ENCODE measurements at places on chromosomes 4 and X.

GRCh38 chr4:154720123-154720522, 23.7 kb upstream of the LRAT start:
- no peak for DNase-seq

- DNase-seq, result no peak
These were observed 221.0 kb upstream of the BCOR start for GRCh38 chrX:40318801-40319200.

DNA sequence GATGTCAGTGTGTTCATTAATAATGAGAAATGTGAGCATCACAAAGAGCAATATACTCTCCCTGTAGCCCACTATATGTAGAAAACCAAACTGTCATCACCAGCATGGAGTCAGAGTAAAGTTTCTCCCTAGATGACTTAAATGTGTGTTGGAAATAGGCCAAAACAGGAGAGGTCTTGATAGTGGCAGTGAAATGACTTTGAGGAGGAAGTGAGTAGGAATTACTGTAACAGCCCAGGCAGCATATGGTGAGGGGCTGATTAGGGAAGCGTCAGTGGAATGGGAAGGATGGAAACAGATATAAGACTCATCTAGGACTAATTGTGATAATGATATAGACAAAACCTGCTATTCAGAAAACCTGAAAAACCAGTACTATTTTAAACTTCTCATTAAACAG, 83.9 kb downstream of the ATXN3L start:
- no peak for DNase-seq

GRCh38 chr4:83340692-83341343, 6.2 kb upstream of the HPSE start:
- DNase-seq, result no peak

GRCh38 chrX:70453024-70453618, 8.5 kb downstream of the DLG3 start:
- DNase-seq, result no peak

GRCh38 chr4:76753814-76754213, 144.1 kb downstream of the SOWAHB start:
- DNase-seq, result no peak

DNA sequence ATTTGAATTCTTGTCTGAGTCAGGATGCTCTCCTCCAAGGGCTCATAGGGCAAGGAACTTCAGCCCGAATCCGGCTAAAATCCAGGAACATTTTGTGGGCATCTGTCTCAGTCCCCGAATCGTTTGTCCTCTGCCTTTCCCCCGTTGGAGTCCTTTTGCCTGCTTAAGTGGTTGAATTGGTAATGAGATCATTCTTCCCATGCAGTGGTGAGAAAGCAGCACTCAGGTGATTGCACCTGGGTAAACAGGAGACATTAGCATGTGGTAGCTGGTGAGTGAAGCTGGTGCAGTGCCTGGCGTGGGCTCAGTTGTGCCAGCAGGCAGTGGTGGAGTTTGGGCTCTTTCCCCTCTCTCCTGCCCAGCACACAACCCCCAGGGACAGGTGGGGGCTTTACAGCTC, 61.9 kb upstream of the MTM1 start:
- no peak for DNase-seq

DNA sequence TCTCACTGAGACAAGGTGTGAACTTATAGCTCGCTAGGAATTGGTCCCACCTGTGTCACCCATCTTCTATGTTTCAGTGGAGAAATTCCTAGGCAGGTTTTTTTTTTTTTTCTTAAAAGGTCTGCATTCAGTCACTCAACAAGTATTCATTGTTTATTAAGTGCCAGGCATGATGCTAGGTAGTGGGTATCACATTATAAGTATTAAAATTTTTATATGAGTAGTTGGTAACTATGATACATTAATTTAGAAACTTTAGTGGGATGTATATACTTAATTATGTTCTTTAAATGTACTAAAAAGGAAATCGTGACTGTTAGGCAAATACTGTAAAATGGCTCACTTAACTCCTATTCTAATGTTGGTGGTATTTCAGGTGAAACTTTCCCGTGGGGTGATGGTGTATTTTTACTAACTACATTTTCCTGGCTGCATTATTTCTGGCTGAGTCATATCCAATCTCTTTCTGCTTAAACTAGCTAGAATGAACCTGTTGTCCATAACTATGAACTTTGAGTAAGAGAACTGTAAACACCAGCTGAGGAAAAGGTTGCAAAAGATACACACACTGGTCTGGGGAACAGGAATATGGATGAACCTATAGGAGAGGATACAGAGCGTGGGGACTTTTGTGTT, 49.3 kb upstream of the MED14 start:
- DNase-seq, result no peak

DNA sequence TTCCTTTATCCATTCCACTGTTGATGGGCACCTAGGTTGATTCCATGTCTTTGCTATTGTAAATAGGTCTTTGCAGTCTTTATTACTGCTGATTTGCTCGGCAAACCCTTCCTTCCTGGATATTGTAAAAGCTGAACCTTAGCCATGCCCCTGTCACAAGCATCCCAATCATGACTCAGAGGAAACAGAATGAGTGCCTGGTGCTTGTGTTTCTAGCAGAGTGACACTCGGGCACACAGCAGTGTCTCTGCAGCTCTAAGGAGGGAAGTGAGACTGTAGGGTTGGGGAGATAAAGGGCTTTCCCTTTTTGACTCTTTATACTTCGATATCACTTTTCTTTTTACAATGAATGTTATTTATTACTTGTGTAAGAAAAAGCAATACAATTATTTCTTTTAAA, 83.3 kb downstream of the AKAP4 start:
- no peak for DNase-seq

DNA sequence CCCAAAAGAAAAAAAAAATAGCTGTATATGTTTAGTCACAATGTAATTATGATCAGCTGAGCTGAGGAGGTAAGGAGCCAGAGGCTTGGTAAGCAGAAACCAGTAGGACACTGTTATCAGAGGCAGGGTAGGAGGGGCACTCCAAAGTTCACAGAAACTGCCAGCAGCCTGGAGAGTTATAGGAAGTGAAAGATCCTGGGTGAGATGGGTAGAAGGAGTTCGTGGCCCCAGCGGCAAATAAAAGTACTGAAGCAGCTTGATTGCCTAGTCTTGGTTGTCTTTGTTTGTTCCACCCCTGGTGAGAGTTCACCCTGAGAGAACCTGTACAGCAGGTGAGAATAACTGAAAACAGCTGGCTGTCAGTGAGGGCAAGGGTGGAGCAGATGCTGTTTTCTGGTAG, 340.8 kb downstream of the ADGRL3 start:
- no peak for DNase-seq

DNA sequence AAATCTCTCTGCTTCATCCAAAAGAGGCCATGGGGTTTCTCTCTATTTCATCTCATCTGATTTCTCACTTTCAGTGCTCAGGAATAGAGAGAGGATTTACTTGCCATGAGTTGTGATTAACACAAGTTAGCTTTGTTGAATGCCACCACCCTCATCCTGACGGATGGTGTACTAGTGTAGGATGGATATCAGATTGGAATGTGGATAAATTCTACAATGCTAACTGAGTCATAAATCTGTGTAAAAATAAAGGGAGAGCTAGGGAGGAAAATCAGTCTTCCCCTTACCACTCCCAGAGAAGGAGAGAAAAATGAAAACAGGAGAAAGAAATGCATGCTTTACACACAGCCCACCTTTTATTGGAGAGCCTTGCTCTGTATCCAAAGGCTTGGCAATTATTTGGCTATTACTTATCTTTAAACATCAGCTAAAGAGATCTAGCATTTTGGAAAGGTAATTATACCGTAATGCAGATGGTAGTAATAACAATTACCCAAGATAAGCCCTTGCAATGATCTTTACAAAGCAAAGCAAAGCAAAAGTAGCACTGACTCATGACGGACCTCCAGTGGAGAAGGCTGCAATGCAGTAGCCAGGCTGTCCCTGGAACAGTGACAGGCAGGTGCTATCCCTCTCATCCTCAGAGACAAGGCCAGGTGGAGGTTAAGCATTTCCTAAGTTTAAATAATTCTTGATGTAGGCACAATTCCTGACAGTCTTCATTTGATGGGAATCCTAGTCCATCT, 306.3 kb upstream of the PPARGC1A start:
- no peak for DNase-seq

DNA sequence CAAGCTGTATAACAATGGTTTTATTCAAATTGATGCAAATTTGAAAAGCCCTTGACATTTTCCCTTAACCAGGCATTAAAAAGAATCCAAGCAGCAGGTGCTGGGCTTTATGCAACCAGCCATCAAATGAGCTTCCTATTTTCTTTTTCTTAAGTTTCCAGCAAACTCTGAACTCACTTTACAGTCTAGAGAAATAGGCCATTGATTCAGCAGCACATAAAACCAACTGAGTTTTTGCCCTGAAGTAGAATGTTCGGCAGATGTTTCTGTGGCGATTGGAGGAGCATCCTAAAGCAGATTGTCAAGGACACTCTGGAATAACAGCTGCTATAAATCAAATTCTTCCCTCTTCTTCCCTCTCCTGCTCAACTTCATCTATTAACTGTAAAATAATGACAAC, 582.8 kb upstream of the CPEB2 start:
- no peak for DNase-seq

GRCh38 chrX:48083212-48083611, 11.8 kb upstream of the ZNF630 start:
- peak; percentile 0 for DNase-seq

DNA sequence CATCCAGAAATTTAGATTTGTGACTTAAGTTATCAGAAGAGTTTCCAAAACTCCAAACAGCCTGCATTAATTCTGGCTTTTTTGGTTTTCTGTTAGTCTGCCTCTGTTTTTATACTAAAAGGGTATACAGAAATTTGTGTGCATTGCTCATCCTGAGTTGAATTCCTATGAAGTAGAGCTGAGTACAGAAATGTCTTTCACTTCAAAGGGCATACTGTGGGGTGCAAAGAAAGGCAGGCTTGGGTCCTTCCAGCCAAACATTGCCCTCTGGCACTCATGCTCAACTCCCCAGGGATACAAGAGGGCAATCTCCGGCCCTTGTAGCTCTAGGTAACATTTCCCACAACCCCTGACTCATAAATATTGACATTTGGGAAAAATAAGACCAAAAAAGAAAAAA, 27.6 kb upstream of the TMEM184C start:
- DNase-seq, result no peak

- DNase-seq, result no peak
These were observed 67.4 kb upstream of the CPEB2 start for GRCh38 chr4:14934704-14935390.

GRCh38 chr4:110635163-110635865, 12.4 kb upstream of the PITX2 start:
- DNase-seq, result no peak

- DNase-seq, result no peak
These were observed 11.1 kb upstream of the KDM5C start for GRCh38 chrX:53236025-53236679.

GRCh38 chr4:122884499-122884898, 37.9 kb downstream of the NUDT6 start:
- no peak for DNase-seq

- no peak for DNase-seq
These were observed 2.0 kb upstream of the CBR4 start for GRCh38 chr4:169012049-169012448.

- no peak for DNase-seq
These were observed 64.5 kb downstream of the CPE start for GRCh38 chr4:165443276-165443675.

DNA sequence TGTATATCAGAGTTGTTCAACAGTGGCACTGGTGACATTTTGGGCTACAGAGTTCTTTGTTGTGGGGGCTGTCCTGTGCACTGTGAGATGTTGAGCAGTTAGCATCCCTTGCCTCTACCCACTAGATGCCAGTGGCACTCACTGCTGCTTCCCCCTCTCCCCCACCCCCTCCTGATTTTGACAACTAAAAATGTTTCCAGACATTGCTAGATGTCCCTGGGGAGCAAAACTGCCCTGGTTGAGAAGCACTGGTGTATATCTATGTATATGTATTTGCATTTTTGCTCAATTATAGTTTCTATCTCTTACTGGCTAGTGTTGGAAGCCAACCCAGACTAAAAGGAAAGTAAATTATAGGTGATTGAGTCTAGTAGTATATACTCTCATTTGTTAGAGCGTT, 2.4 kb downstream of the TMEM131L start:
- DNase-seq, result no peak

All from hypothalamus (tissue), 51 donors.